ENCODE measurements at places on chromosomes 12 and 14. TPM values are rescaled to one million over a fixed set of nuclear protein-coding genes. Genes with fewer than 3 reads are reported as not detected.
A peak's percentile ranks its signal among the peaks of the same experiment; 100 is the strongest.

DNA sequence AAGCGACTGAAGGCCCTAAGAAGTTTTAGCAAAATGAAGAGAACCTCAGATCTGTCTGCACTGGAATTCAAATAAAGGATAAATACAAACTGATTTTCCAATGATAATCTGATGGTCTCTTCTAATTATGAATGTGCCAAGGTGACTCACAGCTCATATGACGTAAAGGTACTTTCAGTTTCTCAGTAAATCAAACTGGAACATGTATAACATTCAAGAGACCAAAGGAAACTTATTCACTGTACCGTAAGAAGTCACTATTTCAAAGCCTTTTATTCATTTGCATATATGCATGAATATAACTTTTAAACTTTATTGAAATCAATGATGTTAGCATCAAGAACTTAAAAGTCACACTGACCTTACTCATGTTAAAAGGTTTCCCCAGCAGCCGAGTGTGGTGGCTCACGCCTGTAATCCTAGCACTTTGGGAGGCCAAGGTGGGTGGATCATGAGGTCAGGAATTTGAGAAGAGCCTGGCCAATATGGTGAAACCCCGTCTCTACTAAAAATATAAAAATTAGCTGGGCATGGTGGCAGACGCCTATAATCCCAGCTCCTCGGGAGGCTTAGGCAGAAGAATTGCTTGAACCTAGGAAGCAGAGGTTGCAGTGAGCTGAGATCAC is 52.2 kb downstream of the ATXN2 start:
- DNase-seq: peak; percentile 62

GRCh38 chr12:19306366-19306765 is 132.9 kb upstream of the AEBP2 start:
- no peak for DNase-seq

DNA sequence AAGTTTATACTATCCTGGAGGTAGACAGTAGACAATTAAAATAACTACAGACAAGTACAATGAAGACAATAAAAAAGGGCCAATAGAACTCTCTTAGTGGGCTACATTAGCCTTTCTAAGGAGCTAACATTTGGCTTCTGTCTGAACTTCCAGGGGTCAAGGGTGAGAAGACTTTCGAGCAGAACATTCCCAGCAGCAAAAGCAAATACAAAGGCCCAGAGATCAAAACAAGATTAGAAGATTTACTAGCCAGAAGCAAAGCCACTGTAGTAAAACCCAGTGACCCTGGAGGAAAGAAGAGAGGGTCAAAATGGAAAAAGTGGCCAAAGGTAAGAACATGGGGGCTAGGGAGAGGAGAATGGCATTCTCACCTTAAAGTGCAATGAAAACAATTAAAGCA is 63.2 kb downstream of the ATP2B1 start:
- DNase-seq: no peak

The OVCH1 gene
- total RNA-seq: not detected

The SERPINA4 gene
- total RNA-seq: not detected

The PLEKHD1 gene
- total RNA-seq: 0.12 TPM

The APOLD1 gene
- total RNA-seq: 6.5 TPM

The SLC22A17 gene
- total RNA-seq: 7.4 TPM

Data from activated naive CD4-positive, alpha-beta T cell treated with anti-CD3 and anti-CD28 coated beads, Interleukin-2, amount 50 U/mL, for 72 hours (primary cell).